Activated naive CD4-positive, alpha-beta T cell (primary cell): ENCODE measurements at places on chromosomes 5 and 9.

GRCh38 chr9:83449983-83450382 lies 88.2 kb downstream of the FRMD3 start:
- DNase-seq, result no peak

GRCh38 chr5:80408484-80409366 lies 861 bp downstream of the ZFYVE16 start:
- peak; percentile 29 for DNase-seq

- no peak for DNase-seq
Measured at GRCh38 chr5:78530342-78531096, 118.1 kb downstream of the LHFPL2 start.

GRCh38 chr5:35228310-35228709 lies 2.0 kb downstream of the PRLR start:
- no peak for DNase-seq

- DNase-seq, result no peak
Measured at GRCh38 chr5:169218861-169219260, 82.1 kb downstream of the SLIT3 start.

GRCh38 chr9:36847781-36848673 lies 186.0 kb downstream of the PAX5 start:
- DNase-seq, result no peak

GRCh38 chr9:72753266-72753893 lies 199.5 kb downstream of the ALDH1A1 start:
- no peak for DNase-seq

- DNase-seq, result no peak
Measured at GRCh38 chr5:156375895-156376495, 49.0 kb downstream of the SGCD start.

DNA sequence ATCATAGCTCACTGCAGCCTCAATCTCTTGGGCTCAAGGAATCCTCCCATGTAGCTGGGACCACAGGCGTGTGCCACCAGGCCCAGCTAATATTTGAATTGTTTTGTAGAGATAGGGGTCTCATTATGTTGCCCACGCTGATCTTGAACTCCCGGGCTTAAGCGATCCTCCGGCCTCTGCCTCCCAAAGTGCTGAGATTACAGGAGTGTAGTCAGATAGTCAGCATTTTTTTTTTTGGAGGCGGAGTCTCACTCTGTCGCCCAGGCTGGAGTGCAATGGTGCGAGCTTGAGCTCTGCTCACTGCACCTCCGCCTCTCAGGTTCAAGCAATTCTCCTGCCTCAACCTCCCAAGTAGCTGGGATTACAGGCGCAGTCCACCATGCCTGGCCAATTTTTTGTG lies 1.6 kb upstream of the SAR1B start:
- no peak for DNase-seq

GRCh38 chr5:6859951-6860638 lies 146.9 kb downstream of the TENT4A start:
- no peak for DNase-seq

DNA sequence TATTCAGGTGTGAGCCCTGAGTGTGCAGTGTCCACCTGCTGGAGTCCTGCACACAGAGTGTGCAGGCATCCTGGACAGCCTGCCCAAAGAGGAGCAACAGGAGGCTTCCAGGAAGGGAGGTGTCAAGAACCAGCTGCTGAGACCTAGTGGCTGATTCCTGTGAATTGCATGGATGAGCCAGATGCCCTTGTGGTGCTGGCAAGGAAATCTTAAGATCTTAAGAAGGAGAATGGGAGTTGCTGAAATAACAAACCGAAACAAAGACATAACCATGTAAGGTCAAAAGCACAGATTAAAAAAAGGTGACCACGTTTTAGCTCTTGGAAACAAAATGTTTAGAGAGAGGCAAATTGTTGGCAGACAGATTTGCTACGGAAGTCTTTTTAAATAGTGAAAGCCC lies 29.3 kb upstream of the RPS23 start:
- no peak for DNase-seq

DNA sequence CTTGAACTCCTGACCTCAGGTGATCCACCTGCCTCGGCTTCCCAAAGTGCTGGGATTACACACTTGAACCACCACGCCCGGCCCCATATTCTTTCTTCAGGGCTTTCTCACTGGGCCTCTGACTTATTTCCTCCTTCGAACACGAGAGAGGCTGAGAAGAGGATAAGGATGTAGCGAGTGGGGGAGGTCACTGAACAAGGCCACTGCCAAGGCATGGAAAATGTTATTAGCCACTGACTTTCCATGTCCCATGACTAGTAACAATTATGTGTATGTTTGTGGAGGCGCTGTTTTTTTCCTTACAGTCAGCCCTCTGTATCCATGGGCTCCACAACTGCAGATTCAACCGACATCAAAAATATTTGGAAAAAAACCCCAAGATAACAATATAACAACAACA lies 12.3 kb upstream of the FCHSD1 start:
- DNase-seq, result no peak

GRCh38 chr9:14307989-14308852 lies 5.7 kb downstream of the NFIB start:
- no peak for DNase-seq

- DNase-seq, result no peak
Measured at GRCh38 chr5:132479111-132479951, 11.2 kb downstream of the IRF1 start.

GRCh38 chr5:175444060-175444904 lies at the start of gene DRD1:
DRD1 (minus strand) TSS chr5:175444182; CDS start chr5:175443099, 1,083 bp downstream.
- peak; percentile 42 for DNase-seq

- DNase-seq, result no peak
Measured at GRCh38 chr9:75552941-75553340, 337.5 kb upstream of the PCSK5 start.

GRCh38 chr9:114591291-114591787 lies 3.8 kb downstream of the ATP6V1G1 start:
- DNase-seq, result no peak
